ENCODE measurements at places on chromosomes 2 and 18.
A peak's percentile ranks its signal among the peaks of the same experiment; 100 is the strongest.

- H3K4me1 ChIP-seq = no peaks in the 10 kb centered on the region
- peaks cover 2% of the 10 kb centered on the region for H3K36me3 ChIP-seq
- H3K27me3 ChIP-seq = no peaks in the 10 kb centered on the region
- no peak for DNase-seq
- no peak overlapping the region for H3K27ac ChIP-seq
- no peak overlapping the region for H3K4me3 ChIP-seq
Observed at GRCh38 chr18:62964432-62964831, 249.1 kb downstream of the PHLPP1 start.

GRCh38 chr2:106065983-106066820, 127.9 kb downstream of the UXS1 start:
- H3K27ac ChIP-seq = no peak overlapping the region
- no peak for DNase-seq
- no peaks in the 10 kb centered on the region for H3K36me3 ChIP-seq
- H3K27me3 ChIP-seq = peaks cover 31% of the 10 kb centered on the region

GRCh38 chr2:49045083-49045482, 109.2 kb downstream of the FSHR start:
- H3K36me3 ChIP-seq = no peaks in the 10 kb centered on the region
- no peak for DNase-seq
- no peak overlapping the region for H3K27ac ChIP-seq
- H3K27me3 ChIP-seq = no peaks in the 10 kb centered on the region
- no peaks in the 10 kb centered on the region for H3K4me1 ChIP-seq

- H3K27me3 ChIP-seq = no peaks in the 10 kb centered on the region
- no peaks in the 10 kb centered on the region for H3K36me3 ChIP-seq
- no peaks in the 10 kb centered on the region for H3K4me1 ChIP-seq
- no peak overlapping the region for H3K4me3 ChIP-seq
- H3K27ac ChIP-seq = no peak overlapping the region
- DNase-seq = no peak
Observed at GRCh38 chr2:57022496-57022895, 838.7 kb downstream of the CCDC85A start.

- peaks cover 10% of the 10 kb centered on the region for H3K27me3 ChIP-seq
- no peaks in the 10 kb centered on the region for H3K4me1 ChIP-seq
- H3K36me3 ChIP-seq = no peaks in the 10 kb centered on the region
- no peak overlapping the region for H3K4me3 ChIP-seq
Observed at GRCh38 chr2:236794176-236794957, 224.7 kb downstream of the ACKR3 start.

DNA sequence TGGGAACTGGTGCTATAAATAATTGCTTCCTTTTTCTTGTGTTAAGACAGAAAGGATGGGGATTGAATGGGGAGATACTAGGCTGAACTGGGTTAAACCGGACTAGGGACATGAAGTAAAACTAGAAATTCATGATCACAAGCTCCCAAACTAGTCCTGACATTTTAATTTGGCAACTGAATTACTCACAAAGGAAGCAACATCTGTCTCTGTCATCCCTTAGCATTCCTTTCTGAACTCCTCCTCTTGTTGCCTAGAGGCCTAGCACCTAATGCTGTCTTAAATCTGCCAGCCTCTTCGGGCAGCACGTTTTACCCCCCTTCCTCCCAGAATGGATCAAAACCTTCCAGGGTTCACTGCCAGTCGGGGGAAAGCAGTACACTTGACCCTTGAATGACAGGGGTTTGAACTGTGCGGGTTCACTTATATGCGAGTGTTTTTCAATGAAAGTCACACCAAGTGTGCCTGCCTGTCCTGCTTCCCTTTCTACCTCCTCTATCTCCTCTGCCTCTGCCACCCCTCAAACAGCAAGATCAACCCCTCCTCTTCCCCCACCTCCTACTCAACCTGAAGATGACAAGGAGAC, 8.2 kb downstream of the KCTD1 start:
- no peaks in the 10 kb centered on the region for H3K36me3 ChIP-seq
- H3K27ac ChIP-seq = no peak overlapping the region
- peaks cover 2% of the 10 kb centered on the region for H3K4me1 ChIP-seq
- H3K27me3 ChIP-seq = peaks cover 2% of the 10 kb centered on the region
- no peak overlapping the region for H3K4me3 ChIP-seq
- DNase-seq = no peak

DNA sequence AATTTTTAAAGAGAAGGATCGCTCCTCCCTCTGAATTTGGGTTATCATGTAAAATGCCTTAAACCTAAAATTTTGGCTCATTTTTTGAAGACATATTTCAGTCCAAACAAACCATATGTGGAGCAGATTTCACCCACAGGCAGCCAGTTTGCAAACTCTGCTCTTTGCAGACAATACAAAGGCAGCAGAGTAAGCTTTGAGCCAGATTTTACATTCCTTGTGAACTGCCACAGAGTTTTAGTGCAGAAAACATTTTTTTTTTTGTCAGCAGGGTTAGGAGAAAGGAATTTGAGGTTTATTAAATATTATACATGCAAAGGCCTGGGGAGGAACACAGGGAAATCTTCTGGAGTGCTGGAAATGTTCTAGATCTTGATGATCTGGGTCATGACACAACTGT, 171.9 kb upstream of the FN1 start:
- no peak overlapping the region for H3K27ac ChIP-seq
- H3K4me1 ChIP-seq = no peaks in the 10 kb centered on the region
- no peak for DNase-seq
- no peaks in the 10 kb centered on the region for H3K36me3 ChIP-seq

GRCh38 chr2:102795641-102796040, 33.8 kb downstream of the TMEM182 start:
- H3K4me3 ChIP-seq = no peak overlapping the region
- H3K27me3 ChIP-seq = no peaks in the 10 kb centered on the region
- peaks cover 22% of the 10 kb centered on the region for H3K36me3 ChIP-seq
- DNase-seq = no peak

GRCh38 chr18:63105636-63106316, 213.8 kb downstream of the BCL2 start:
- no peak overlapping the region for H3K27ac ChIP-seq
- peaks cover 25% of the 10 kb centered on the region for H3K4me1 ChIP-seq
- no peak for DNase-seq
- H3K36me3 ChIP-seq = peaks cover 10% of the 10 kb centered on the region

- H3K4me3 ChIP-seq = no peak overlapping the region
- H3K4me1 ChIP-seq = peaks cover 15% of the 10 kb centered on the region
- no peak for DNase-seq
- no peaks in the 10 kb centered on the region for H3K36me3 ChIP-seq
Observed at GRCh38 chr2:182655750-182656149, 60.3 kb upstream of the DNAJC10 start.

GRCh38 chr2:172047566-172048507, 37.5 kb upstream of the DLX1 start:
- H3K27ac ChIP-seq = no peak overlapping the region
- no peaks in the 10 kb centered on the region for H3K36me3 ChIP-seq
- H3K27me3 ChIP-seq = no peaks in the 10 kb centered on the region
- no peak for DNase-seq

DNA sequence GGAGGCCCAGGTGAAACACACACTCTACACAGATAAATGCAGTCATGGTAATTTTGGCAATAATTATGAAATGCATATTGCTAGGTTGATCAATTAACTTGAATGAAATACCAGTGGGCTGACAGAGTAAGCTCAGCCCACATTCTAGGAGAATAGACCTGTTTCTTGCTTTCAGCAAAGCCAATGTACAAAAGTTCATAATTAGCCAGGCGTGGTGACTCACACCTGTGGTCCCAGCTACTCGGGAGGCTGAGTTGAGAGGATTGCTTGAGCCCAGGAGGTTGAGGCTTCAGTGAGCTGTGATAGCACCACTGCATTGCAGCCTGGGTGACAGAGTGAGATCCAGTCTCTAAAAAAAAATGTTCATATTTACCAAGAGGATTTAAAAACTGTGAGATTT, 15.7 kb upstream of the MBP start:
- no peaks in the 10 kb centered on the region for H3K27me3 ChIP-seq
- H3K4me1 ChIP-seq = peaks cover 27% of the 10 kb centered on the region
- no peak overlapping the region for H3K27ac ChIP-seq
- DNase-seq = no peak
- H3K4me3 ChIP-seq = no peak overlapping the region

DNA sequence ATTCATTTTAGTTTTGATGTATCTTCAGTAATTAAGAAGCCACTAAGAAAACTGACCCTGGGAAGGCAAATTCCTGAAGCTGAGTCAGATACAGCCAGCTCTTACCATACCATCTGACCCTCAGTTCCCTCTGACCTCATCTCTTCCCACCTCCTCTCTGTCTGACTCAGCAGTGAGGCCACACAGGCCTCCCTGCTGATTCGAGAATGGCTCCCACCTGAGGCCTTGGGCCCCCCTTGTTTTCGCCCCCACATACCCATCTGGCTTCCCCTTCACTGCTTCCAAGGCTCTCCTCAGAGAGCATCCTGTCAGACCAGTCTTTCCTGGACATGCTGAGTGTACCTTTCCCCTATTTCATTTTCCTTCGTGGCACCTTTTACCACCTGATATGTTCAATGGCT, 71.0 kb upstream of the CYP1B1 start:
- H3K4me3 ChIP-seq = no peak overlapping the region
- H3K36me3 ChIP-seq = no peaks in the 10 kb centered on the region
- H3K27me3 ChIP-seq = peaks cover 13% of the 10 kb centered on the region
- DNase-seq = peak; percentile 42
- no peak overlapping the region for H3K27ac ChIP-seq
- H3K4me1 ChIP-seq = peaks cover 14% of the 10 kb centered on the region

GRCh38 chr18:75896865-75897264, 469.4 kb upstream of the SMIM21 start:
- H3K27me3 ChIP-seq = no peaks in the 10 kb centered on the region
- H3K4me1 ChIP-seq = no peaks in the 10 kb centered on the region
- H3K36me3 ChIP-seq = no peaks in the 10 kb centered on the region
- DNase-seq = no peak
- H3K27ac ChIP-seq = no peak overlapping the region

GRCh38 chr2:133598769-133599168, 30.5 kb upstream of the NCKAP5 start:
- H3K27ac ChIP-seq = no peak overlapping the region
- no peaks in the 10 kb centered on the region for H3K36me3 ChIP-seq
- H3K4me3 ChIP-seq = no peak overlapping the region

DNA sequence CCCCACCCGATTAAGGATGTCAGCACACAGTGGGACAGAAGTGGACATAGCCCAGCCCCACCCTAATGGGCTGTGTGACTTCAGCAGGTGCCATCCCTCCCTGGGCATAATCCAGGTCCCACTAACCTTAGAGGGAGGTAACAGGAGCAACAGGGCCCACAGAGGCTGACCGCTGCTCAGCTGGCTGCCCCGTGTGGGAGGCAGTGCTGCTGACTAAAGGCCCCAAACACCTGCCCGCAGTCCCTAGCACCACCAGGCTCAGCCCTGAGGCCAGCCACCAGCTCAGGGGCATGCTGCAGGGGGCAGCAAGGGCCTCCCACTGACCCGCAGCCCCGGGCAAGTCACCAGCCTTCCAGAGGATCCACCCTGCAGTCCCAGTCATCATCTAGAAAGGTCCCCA, 14.6 kb downstream of the BIN1 start:
- no peak overlapping the region for H3K27ac ChIP-seq
- no peak for DNase-seq
- no peaks in the 10 kb centered on the region for H3K4me1 ChIP-seq
- peaks cover 2% of the 10 kb centered on the region for H3K27me3 ChIP-seq
- no peaks in the 10 kb centered on the region for H3K36me3 ChIP-seq

DNA sequence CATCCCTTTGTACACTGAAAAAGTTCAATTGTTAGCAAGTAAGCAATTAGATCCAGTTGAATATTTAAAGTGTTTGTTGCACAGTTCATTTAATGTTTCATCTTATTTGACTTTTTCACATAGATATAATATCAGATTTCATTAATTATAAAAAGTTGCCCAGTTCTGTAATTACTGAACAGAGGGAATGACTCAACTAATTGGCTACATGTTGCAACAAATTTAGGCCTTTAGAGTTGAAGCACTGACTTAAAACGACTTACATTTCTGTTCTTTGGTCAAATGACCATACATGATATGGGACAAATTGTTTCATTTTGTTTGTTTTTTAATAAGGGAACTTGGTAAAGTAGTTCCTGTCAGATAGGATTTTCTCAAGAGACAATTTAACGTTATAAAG, 68.5 kb upstream of the FAM117B start:
- H3K27me3 ChIP-seq = no peaks in the 10 kb centered on the region
- H3K36me3 ChIP-seq = no peaks in the 10 kb centered on the region
- no peak overlapping the region for H3K4me3 ChIP-seq

- no peaks in the 10 kb centered on the region for H3K4me1 ChIP-seq
- no peaks in the 10 kb centered on the region for H3K36me3 ChIP-seq
- DNase-seq = no peak
- no peak overlapping the region for H3K4me3 ChIP-seq
Observed at GRCh38 chr18:76572518-76573247, 77.6 kb upstream of the ZNF516 start.

DNA sequence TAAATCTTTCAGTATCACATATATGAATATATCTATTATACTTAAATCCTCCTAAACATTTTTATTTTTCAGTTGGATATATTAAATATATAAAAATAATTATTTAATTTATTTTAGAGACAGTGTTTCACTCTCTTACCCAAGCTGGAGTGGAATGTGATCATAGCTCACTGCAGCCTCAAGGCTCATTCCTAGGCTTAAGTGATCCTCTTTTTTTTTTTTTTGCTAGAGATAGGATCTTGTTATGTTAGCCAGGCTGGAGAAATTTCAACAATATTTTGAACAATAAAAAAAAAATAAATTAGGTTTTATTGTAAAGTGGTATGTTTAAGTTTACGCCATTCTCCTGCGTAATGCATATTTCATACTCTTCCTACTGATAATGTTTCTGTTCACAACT, 4.2 kb downstream of the SPAST start:
- no peak for DNase-seq
- H3K27ac ChIP-seq = no peak overlapping the region
- H3K4me1 ChIP-seq = peaks cover 18% of the 10 kb centered on the region
- no peak overlapping the region for H3K4me3 ChIP-seq
- peaks cover 13% of the 10 kb centered on the region for H3K36me3 ChIP-seq

- no peak for DNase-seq
- no peaks in the 10 kb centered on the region for H3K36me3 ChIP-seq
- no peak overlapping the region for H3K4me3 ChIP-seq
- no peak overlapping the region for H3K27ac ChIP-seq
- H3K27me3 ChIP-seq = no peaks in the 10 kb centered on the region
- no peaks in the 10 kb centered on the region for H3K4me1 ChIP-seq
Observed at GRCh38 chr18:3907955-3908354, 458.0 kb downstream of the TGIF1 start.

DNA sequence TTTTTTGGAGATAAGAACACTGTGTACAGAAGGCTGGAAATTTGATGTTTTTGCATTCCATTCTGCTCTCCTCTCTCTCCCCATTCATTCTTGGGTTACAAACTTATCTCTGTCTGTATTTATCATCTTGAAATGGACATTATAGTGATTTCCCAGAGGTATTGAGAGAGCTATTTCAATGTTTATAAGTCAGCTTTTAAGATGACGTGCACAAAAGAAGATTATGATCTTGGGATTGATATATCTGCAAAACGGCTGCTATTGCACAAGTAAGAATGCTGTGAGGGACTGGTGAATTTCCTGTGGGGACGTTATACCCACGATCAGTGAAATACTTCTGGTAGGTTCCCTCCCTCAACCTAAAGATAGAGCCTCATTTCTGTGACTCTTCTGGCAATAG, 61.0 kb upstream of the DTNA start:
- no peak for DNase-seq
- no peaks in the 10 kb centered on the region for H3K27me3 ChIP-seq
- no peak overlapping the region for H3K4me3 ChIP-seq
- H3K36me3 ChIP-seq = no peaks in the 10 kb centered on the region
- no peak overlapping the region for H3K27ac ChIP-seq

- peaks cover 7% of the 10 kb centered on the region for H3K4me1 ChIP-seq
- DNase-seq = no peak
- no peak overlapping the region for H3K4me3 ChIP-seq
- H3K36me3 ChIP-seq = no peaks in the 10 kb centered on the region
Observed at GRCh38 chr2:176175709-176176607, 12.5 kb upstream of the HOXD1 start.

- no peak overlapping the region for H3K27ac ChIP-seq
- no peak overlapping the region for H3K4me3 ChIP-seq
Observed at GRCh38 chr2:62177392-62178049, 18.4 kb upstream of the B3GNT2 start.

All from activated CD8-positive, alpha-beta memory T cell treated with anti-CD3 and anti-CD28 coated beads, Interleukin-2, amount 10 ng/mL, durations not matched to agents 7 days and 5 days (primary cell).